Endothelial cell of umbilical vein (primary cell): ENCODE measurements at places on chromosomes 1 and 21.

DNA sequence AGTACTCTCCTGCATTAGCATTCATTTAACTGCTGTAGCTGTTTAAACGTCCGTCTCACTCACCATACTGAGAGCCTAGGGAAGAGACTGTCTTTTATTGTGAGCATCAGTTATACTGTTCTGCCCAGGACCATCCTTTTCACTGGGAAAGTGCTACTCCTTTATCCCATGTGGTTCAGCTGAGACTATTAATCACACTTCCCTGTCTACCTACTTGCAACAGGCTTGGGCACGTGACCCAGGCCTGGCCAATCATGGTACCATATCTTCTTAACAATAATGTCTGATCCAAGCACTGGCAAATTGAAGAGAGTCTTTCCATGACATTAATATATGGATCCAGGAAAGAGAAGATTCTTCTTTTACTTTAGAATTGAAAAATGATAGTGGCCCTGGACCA is 108.1 kb downstream of the TM2D1 start:
- no peak for DNase-seq

DNA sequence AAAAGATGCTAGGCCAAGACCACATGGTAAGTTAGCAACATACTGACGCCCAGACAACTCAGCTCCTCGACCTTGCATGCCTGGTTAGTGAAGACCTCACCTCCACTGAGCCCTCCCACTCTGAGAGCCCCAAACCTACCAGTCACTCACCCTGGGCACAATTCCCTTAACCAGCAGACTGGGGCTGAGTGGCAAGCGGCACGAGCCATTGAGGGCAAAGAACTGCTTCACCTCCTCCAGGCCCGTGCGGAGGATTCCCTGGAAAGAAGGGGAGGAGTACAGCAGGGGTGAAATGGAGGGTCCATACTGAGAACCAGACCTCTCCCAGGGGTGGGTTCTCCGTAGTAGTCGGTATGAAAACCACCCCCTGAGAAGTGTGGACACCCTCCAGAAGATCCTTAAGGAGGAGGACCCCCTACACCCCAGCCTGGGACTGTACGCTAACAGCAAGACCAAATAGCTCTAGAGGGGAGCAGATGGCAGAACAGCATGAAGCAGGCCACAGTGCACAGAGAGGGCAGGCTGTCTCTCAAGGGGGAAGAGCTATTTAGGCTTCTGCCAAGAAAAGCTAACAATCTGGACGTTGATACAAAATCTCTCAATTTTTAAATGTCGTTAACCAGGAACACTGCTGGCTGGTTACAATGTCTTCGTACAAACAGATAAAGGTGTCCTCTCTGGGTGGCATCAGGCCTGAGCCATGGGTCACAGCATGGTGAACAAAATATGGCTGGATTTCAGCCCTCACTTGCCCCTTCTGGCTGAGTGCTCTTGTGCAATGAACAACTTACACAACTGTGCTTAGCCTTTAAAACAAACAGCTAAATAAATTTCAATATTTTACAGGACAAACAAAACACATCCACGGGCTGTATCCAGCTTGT is 31.0 kb upstream of the PPP1R15B start:
- DNase-seq = no peak

GRCh38 chr1:53642607-53643006 is 96.4 kb downstream of the GLIS1 start:
- no peak for DNase-seq

GRCh38 chr1:223363856-223364684 is at the start of gene SUSD4:
Gene SUSD4 (minus strand): TSS chr1:223364176. CDS start chr1:223363425, 751 bp downstream.
- DNase-seq = no peak

GRCh38 chr1:43354936-43355335 is 3.8 kb upstream of the CDC20 start:
- no peak for DNase-seq

DNA sequence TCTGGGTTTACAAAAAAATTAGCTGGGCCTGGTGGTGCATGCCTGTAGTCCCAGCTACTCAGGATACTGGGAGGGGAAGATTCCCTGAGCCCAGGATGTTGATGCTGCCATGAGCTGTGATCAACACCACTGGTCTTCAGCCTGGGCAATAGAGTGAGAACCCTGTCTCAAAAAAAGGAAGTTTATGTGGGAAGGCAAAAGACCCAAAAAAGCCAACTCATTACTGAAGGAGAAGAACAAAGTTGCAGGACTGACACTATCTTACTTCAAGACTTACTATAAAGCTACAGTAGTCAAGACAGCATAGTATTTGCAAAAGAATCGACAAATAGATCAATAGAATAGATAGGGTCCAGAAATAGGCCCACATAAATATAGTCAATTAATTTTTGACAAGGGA is 9.2 kb upstream of the PTGS2 start:
- no peak for DNase-seq

DNA sequence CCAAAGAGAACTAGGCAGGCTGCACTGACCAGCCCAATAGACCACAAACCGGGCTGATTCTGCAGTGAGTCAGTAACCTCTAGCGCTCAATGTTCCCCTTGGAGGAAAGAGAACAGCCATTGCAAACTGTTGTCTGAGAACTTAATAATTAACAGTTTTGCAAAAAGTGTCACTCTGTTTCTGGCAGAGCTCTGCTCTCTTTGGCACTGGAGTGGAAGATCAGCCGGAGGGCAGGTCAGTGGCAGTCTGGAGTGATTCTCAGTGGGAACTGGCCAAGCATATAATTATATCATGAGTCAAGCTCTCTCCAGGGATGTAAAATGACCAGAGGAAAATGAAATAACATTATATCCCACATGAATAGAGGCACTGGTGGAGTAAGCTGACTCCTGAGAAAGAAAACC is 238.3 kb downstream of the HLX start:
- DNase-seq = no peak
